ENCODE measurements at places on chromosomes 6 and 20. TPM values are rescaled to one million over a fixed set of nuclear protein-coding genes. Genes with fewer than 3 reads are reported as not detected.

SLC12A5 gene
- 0.97 TPM for total RNA-seq

SLC22A16 gene
- total RNA-seq, result not detected

IGF2R gene
- 73.5 TPM for total RNA-seq

DAAM2 gene
- total RNA-seq, result not detected

CALHM4 gene
- total RNA-seq, result not detected

CUL9 gene
- total RNA-seq, result 38.4 TPM

- no peak for DNase-seq
Observed at GRCh38 chr20:24488064-24488799, 18.8 kb downstream of the SYNDIG1 start.

- no peak for DNase-seq
Observed at GRCh38 chr20:57442158-57442887, 51.1 kb downstream of the RBM38 start.

- no peak for DNase-seq
Observed at GRCh38 chr20:4603724-4604123, 118.0 kb upstream of the PRND start.

GRCh38 chr6:163745536-163746400 lies 331.2 kb downstream of the QKI start:
- no peak for DNase-seq

DNA sequence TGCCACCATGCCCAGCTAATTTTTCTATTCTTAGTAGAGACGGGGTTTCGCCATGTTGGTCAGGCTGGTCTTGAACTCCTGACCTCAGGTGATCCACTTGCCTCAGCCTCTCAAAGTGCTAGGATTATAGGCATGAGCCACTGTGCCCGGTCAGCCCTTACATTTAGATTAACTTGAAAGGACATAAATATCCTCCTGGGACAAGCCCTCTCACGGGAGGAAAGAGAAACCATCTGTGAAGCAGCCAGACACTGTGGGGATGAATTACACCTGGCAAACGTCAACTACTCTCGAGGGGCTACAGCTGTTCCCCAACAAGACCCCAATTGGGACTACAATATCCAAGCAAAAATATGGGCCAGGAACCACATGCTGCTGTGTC lies 32.7 kb upstream of the SAMHD1 start:
- DNase-seq, result no peak

GRCh38 chr6:99111590-99111989 lies 163.8 kb upstream of the FBXL4 start:
- no peak for DNase-seq

GRCh38 chr6:5442916-5443315 lies 181.6 kb downstream of the FARS2 start:
- DNase-seq, result no peak

- DNase-seq, result peak; percentile 93
Observed at GRCh38 chr6:44127186-44128019, at the start of the genes MRPL14 and TMEM63B. MRPL14 (minus strand) TSS chr6:44127452; CDS start chr6:44116611, 10,841 bp downstream. TMEM63B (plus strand) TSS chr6:44127554; CDS start chr6:44134585, 7,031 bp downstream.

- no peak for DNase-seq
Observed at GRCh38 chr6:77415706-77416105, 47.6 kb downstream of the HTR1B start.

GRCh38 chr20:41029150-41029901 lies 704 bp downstream of the TOP1 start:
- DNase-seq, result peak; percentile 46

DNA sequence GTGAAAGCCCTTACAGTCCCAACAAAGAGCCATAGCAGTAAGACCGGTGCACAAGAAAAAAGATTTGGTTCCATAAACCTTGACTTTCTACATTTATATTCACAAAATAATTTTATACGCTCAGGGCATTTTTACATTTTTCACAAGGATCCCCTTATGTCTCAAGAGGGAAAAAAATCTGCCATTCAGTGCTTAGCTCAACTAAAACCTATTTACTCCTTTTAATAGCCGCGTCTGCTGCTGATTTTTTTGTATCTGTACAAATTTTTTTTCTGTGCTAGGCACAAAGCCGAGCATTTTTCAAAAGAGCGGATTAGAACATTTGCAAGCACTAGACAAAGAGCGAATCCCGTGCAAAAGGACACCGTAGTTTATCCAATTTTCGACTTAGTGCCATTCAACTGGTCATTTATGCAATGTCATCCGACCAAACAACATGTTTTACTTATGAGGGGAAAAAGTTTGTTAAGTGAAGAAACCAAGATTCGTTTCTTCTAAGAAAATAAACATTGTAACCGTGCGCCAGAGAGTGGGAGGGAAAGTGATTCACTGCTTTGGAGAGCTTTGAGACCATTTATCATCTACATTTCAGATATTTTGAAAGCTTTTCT lies 3.7 kb downstream of the TFAP2D start:
- no peak for DNase-seq

- peak; percentile 55 for DNase-seq
Observed at GRCh38 chr6:4647414-4648365, 128.5 kb upstream of the CDYL start.

GRCh38 chr6:43511824-43512415 lies 1.8 kb upstream of the LRRC73 start:
- DNase-seq, result no peak

DNA sequence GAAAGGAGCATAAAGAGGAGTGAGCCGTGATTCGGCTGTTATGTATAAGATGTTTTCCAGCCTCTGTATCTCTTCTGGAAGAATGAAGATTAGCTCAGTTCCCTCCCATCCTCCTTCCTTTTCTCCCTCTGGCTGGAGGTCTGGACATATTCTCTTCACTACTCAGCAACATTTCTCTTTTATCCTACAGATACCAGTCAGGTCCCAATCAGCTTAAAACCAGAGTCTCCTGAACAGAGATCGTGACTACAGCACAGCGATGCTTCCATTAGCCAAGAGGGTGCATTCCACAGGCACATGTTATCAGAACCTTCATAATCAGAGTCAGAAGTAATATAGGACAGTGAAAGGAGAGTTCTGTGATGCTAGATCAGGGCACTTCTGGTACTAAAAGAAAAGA lies 133.9 kb upstream of the SOX4 start:
- DNase-seq, result no peak

- no peak for DNase-seq
Observed at GRCh38 chr6:140043357-140043756, 668.9 kb upstream of the CITED2 start.

DNA sequence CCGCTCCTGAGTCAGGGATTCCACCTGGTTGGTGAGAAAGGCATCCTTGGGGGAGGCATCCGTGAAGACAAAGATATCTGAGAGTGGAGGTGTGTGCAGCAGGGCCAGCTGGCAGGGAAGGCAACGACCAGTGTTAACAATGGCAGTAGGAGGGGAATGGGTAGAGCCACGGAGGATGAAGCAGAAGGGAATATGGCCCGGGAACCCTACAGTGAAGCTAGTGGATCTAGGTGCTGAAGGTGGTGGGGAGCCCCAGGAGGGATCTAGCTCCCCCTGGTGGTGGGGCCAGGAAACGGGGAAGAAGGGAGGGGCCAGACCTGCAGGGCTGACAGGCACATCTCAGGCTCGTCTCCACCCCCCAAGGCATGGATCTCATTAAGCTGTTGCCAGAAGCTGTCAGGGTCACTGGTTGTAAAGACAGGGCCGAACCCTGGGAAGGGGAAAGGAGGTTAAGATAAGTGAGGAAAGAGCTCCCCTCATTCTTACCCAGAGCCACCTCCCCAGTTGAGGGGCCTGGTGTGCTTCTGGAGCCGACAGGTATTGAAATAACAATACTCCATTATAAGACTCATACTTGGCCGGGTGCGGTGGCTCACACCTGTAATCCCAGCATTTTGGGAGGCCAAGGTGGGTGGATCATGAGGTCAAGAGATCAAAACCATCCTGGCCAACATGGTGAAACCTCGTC lies 7.3 kb downstream of the VWA7 start:
- peak; percentile 90 for DNase-seq

DNA sequence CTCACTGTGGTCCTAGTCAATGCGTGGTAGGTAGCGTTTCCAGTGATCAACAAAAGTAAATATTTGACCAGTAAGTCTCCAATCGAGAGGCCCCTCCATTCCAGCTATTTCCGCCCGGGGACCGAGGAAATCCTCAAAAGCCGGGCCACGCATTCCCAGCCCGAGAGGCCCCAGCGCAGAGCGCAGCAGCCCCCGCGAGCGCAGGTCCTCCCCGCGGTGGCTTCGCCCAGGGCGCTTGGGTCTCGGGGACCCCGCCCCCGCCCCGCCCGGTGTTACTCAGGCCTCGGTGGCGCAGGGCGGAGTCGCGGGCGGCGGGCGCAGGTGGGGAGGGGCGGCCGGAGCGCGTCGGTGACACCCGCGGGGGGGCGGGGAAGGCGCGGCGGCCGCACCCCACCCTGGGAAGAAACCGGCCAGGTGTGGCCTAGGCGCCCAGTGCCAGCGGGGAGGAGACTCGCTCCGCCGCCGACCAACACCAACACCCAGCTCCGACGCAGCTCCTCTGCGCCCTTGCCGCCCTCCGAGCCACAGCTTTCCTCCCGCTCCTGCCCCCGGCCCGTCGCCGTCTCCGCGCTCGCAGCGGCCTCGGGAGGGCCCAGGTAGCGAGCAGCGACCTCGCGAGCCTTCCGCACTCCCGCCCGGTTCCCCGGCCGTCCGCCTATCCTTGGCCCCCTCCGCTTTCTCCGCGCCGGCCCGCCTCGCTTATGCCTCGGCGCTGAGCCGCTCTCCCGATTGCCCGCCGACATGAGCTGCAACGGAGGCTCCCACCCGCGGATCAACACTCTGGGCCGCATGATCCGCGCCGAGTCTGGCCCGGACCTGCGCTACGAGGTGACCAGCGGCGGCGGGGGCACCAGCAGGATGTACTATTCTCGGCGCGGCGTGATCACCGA lies at the start of gene DSP:
Gene DSP, plus strand, starts transcription at position 497 of the 890 bp plus-strand sequence. Its CDS starts 245 bp downstream, at position 742.
- peak; percentile 46 for DNase-seq

GRCh38 chr6:131852200-131852599 lies 44.4 kb downstream of the ENPP1 start:
- DNase-seq, result no peak

DNA sequence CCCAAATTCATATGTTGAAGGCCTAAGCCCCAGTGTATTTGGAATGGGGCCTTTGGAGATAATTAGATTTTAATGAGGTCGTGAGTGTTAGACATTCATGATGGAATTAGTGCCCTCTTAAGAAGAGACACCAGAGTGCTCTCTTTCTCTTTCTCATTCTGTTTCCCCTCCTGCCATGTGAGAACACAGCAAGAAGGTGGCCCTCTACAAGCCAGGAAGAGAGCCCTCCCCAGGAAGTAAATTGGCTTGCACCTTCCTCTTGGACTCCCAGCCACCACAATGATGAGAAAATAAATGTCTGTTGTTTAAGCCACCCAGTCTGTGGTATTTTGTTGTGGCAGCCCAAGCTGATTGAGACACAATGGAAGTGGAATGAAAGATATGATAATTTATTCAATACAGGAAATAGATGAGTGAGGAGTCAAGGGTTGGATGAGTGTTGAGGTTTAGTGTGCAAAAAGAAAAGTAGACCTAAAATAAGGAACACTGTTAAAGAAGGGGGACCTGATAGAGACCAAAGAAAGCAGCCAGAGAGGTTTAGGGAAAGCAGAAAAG lies 25.9 kb upstream of the ATXN1 start:
- no peak for DNase-seq

All from activated CD4-positive, alpha-beta memory T cell treated with anti-CD3 and anti-CD28 coated beads for 36 hours (primary cell).